CD4-positive, alpha-beta T cell treated with Interleukin-4 for 1 hour (primary cell): ENCODE measurements at places on chromosomes 2 and 18.

GRCh38 chr18:42583283-42583731 lies 532.2 kb downstream of the RIT2 start:
- DNase-seq: no peak

- no peak for DNase-seq
Observed at GRCh38 chr2:43230951-43231827, 4.8 kb upstream of the ZFP36L2 start.

- no peak for DNase-seq
Observed at GRCh38 chr18:24818441-24818840, 358.0 kb downstream of the HRH4 start.

DNA sequence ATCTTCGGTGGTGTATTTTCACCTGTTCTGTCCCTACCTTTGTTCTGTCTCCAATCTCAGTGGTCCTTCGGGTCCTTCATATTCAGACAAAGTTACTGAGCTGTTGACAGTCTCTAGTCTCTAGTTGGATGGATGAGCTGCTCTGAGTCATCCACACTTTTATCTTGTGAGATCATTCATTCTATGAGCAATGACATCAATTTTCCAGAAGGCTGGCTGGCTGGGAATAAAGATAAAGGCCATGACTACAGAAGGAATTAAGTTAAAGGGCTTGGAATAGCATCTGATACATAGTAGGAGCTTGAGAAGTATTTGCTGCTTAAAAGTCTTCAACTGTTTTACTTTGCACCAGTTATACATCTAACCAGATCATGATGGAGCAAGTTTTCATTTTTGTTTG lies 43.1 kb upstream of the SLC39A10 start:
- no peak for DNase-seq

- DNase-seq: no peak
Observed at GRCh38 chr2:2389215-2389614, 58.1 kb upstream of the MYT1L start.

DNA sequence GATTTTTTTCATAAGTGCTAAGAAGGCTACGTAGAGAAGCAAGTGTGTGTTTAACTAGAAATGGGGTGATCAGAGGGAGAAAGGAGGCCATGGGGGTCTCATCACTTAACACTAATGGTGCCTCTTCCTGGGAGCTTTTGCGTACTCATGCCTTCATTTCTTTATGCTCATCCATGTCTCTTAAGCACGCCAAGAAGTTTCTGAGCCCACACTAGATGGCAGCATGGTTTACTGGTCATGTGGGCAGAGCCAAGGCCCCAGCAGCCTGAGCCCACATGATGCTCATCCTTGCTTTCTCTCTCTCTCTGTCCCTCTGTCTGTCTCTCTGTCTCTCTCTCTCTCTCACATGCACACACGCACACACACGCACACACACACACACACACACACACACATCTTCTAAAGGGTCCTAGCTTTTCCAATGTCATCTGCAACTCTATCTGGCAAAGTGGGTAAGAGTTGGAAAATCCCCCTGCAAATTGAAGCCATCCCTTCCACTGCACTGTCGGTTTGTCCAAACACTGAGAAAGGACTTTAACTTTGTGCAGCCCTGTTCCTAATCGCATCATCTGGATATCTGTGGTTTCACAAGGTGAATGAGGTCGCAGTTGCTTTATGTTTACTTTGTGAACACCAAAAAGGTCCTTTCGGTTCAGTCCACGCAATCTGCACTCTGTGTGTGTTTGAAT lies 137.1 kb upstream of the CCDC68 start:
- no peak for DNase-seq

DNA sequence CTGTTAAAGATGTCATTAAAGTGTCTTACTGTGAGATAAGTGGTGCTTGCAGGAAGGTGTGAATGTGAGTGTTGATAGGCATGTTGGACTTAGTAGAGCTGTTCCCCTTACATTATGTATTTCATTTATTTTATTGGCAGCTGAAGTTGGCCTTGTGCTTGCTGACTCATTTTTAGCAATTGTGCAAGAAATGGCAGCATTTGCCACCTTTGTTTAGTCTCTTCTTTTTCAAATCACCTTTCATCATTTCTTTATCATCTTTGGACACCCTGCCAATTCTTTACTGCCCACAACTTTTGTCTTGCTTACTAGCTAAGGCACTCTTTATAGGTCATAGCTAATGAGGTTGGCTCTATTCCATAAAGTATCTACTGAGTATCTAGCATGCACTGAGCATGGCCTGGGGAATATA lies 130.3 kb upstream of the LYPD6 start:
- DNase-seq: no peak
